ENCODE measurements at places on chromosomes 12 and 14.

- no peak for DNase-seq
These were observed 198.9 kb upstream of the RGS6 start for GRCh38 chr14:71733210-71733883.

- no peak for DNase-seq
These were observed 460 bp upstream of the SYNE2 start for GRCh38 chr14:63852271-63852816.

- no peak for DNase-seq
These were observed 234.8 kb downstream of the DUSP6 start for GRCh38 chr12:89117448-89118034.

- peak; percentile 79 for DNase-seq
These were observed 201.9 kb downstream of the DAD1 start for GRCh38 chr14:22386924-22387775.

GRCh38 chr14:39875028-39875427, 442.8 kb upstream of the FBXO33 start:
- no peak for DNase-seq

DNA sequence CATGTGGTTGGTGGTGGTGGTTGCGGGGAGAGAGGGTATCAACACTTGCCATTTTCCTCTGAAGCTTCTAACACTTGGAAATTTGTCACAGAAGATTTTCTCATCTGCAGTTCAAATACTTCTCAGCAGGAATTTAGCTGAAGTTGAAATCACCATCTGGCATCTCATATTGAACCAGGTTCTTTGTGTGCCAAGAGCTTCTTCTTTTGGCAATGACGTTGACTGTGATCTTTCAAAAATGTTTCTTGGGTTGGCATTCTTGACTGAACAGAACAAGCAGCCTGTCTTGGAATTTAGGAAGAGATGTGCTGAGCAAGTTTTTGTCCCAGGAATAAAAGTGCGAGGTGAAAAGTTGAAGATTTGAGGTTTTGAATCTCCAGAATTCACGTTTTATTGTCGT, 8.7 kb upstream of the NIN start:
- DNase-seq: no peak

GRCh38 chr12:113456199-113456598, 15.5 kb downstream of the LHX5 start:
- DNase-seq: no peak

GRCh38 chr12:86774841-86775388, 518.7 kb upstream of the MGAT4C start:
- DNase-seq: no peak

GRCh38 chr12:108530161-108530560, 15.1 kb downstream of the FICD start:
- DNase-seq: no peak

DNA sequence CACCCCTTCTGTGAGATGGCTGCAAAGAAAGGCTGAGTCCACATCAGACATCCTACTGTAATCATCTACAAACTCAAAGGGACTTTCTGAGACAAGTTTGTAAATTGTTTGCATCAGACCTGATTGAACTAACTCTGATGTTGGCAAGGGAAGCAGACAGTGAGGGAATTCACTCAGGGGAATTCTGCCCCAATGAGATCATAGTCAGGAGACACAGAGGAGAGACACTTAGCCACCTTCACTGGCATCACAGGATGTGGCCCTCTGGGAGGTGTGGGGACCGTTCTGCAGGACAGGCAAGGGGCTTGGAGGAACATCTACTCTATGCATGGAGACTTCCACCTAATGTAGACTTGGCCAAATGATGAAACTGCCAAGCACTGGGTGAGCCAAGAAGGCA, 70.7 kb upstream of the DDX11 start:
- DNase-seq: no peak

DNA sequence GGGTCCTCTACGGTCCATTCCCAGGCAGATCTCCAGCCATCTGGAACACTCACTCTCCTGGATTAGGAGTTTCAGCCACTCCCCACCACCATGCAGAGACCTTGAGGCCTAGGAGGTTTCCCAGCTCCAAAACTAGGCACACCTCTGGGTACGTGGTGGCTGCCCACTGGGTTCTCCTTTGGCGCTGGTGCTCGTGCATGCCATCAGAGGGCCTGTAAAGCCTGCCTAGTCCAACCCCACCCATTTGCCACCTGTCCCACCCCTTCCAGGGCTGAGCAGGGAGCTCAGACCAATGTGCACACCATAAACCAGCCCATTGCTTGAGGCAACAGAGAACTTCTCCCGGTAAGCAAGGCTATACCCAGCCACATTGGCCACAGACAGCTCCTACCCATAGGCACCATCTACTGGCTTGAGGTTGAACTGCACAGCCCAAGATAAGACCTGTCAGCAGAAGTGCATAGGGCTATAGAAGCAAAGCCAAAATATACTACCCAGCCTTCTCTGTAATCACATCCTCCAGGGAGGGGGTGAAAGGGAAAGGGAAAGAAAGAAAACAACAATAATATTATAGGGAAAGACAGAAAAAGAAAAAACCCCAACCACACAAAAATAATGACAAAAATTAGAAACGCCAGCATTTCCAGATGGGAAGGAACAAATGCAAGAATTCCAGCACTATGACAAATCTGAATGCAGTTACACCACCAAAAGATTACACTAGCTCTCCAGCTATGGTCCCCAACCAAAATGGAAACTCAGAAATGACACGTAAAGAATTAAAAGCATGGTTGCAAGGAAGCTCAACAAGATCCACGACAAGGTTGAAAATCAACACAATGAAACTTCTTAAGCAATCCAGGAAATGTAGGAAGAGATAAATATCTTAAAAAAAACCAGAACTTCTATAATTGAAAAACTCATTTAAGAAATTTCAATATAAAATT, 111.9 kb upstream of the CCDC175 start:
- peak; percentile 18 for DNase-seq

GRCh38 chr14:52348279-52348678, 34.2 kb downstream of the PTGER2 start:
- DNase-seq: no peak

DNA sequence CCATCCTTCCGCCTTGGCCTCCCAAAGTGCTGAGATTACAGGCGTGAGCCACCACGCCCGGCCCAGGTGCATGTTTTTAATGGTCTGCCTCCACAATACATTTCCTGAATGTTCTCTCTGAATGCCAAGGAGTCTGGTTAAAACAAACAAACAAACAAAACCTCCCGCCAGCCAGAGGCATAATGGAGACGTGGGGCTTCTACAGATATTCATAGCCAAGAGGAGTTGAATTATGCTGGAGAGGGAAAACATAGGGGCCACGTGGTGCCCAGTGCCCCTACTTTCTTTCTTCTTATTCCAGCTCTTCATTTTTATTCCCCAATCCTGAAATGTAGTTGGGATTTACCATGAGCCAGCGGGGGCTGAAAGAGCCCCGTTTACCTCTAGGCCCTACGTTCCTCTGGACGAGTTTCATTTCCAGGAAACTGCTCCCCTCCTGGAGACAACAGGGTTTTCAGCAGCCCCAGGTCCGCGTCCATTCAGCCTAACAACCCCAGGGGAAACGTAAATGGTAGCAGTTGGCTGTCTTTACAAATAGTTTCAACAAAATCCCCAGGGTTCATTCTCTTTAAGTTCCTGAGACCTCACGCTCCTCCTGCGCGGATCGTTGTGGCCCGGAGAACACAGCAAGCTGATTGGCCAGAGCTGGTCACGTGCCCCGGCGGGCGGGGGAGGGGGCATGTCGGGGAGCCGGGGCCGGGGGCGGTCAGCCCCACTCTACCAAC, 108.5 kb upstream of the ESRRB start:
- peak; percentile 49 for DNase-seq

DNA sequence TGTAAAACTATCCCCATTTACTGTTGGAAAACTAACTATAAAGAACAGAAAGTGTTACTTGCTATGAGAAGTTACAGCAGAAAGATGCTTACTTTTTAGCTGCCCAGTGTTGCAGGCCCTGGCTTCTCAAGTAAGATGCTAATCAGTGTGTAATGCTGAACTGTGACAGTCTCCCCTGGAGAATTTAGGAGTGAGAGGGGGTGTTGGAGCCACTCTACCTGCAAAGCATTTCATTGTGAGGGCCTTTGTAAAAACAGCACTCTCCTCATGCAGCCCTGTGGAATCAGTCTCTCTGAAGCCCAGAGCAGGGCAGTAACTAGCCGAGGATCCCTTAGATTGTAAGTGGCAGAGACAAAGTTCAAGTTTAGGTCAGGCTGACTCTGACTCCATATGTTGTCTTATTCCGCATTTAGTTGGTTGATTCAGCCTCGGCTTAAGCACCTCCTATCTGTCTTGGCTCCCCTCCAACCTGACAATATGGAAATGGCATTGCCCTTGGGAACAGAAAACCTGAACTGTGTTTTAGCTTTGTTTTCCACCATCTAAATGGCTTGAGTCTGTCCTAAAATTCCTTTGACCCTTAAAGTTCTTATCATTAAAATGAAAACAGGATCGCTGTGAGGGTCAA, 141.3 kb downstream of the PRKCH start:
- no peak for DNase-seq

GRCh38 chr12:93361151-93361919, 16.4 kb upstream of the NUDT4 start:
- DNase-seq: no peak

DNA sequence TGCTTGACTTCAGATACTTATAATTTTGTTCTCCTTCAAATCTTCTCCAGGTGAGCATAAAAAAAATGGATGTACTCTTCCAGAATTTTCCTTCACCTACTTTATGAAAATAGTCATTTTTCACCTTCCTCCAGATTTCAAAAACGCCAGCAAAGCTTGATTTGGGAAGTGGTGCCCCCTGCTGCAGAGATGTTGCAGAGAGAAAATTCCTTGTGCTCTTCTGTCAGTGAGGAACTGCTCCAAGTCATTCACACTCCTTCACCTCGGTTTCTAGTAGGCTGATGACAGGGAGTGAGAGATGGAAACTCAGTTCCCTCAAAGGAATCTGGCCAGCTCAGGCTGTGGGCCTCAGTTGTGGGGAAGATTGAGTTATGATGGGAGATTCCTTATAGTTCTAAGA, 24.2 kb upstream of the RNASE3 start:
- no peak for DNase-seq

GRCh38 chr12:50353869-50354593, 42.4 kb downstream of the FAM186A start:
- no peak for DNase-seq

- no peak for DNase-seq
These were observed 15.6 kb downstream of the AGAP2 start for GRCh38 chr12:57722716-57723629.

GRCh38 chr14:55693904-55694303, 113.9 kb downstream of the KTN1 start:
- no peak for DNase-seq

GRCh38 chr12:99393763-99394162, 253.8 kb upstream of the GARIN6 start:
- no peak for DNase-seq

DNA sequence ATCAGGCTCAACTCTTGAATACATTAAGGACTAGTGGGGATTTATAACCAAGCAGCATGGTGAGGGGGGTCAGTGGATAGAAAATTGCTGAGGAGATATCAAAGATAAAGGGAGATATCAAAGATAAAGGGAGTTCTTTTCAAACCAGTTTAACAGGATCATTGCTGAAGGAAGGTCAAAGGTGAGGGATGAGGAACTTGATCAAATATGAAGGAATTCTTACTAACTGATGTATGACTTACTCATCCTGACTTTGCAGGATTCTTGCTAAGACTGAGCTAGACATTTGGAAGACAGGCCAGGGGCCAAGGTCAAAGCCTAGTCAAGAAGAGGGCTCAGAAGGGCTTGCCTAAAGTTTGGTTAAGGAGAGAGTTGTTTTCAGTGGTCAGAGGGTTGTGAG, 4.8 kb downstream of the ABHD4 start:
- no peak for DNase-seq

- DNase-seq: no peak
These were observed 330.4 kb downstream of the MDGA2 start for GRCh38 chr14:47345016-47345415.

DNA sequence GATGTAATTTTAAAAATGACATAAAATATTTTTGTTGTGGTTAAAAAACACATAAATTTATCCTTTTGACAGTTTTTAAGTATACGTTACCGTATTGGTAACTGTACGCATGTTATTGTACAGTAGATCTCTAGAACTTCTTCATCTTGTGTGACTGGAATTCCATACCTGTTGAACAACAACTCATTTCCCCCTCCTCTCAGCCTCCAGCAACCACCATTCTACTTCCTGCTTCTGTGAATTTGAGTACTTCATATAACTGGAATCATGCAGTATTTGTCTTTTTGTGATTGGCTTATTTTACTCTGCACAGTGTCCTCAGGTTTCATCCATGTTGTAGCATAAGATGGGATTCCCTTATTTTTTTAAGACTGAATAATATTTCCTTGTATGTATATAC, 113.6 kb upstream of the ATF1 start:
- no peak for DNase-seq

DNA sequence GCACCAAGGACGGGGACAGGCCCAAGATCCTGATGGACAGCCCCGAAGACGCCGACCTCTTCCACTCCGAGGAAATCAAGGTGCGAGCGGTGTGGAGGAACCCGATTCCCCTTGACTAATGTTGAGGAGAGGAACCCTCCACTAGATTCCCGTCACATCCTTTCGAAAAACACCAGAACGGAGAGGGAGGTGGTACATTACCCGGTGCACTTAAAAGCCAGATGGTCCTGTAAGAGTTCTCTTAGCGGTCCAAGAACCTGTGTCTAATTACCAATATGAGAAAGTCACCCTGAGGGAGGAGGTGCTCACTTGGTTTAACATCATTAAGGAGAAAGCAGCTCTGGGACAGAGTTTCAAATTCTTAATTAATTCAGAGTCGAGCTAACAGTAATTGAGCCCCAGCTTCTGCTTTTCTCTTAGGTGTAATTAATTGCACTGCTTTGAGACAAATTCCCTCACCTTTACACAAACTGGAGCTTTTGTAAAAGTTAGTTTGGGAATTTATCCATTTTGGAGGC, 450 bp downstream of the PRKAB1 start:
- no peak for DNase-seq

DNA sequence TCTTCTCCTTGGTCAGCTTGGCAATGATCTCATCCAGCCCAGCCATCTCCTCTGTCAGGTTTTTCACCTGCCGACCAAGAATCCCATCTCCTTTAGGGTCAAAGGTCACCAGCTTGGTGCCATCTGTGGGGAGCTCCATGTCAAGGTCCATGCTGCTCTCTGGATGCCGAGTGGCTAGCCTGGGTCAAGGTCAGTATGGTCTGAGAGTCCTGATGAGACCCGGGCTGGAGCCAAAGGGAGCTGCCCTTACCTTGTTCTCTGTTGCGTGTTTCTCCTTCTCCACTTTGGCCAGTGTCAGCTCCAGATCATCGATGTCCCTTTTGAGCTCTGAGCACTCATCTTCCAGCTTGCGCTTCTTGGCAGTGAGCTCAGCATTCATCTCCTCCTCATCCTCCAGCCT, 11.8 kb downstream of the MYH7 start:
- DNase-seq: no peak

GRCh38 chr14:21791749-21792148, 118.1 kb upstream of the OR4E1 start:
- DNase-seq: no peak

- DNase-seq: no peak
These were observed 69.6 kb downstream of the PTPN11 start for GRCh38 chr12:112488257-112488876.

DNA sequence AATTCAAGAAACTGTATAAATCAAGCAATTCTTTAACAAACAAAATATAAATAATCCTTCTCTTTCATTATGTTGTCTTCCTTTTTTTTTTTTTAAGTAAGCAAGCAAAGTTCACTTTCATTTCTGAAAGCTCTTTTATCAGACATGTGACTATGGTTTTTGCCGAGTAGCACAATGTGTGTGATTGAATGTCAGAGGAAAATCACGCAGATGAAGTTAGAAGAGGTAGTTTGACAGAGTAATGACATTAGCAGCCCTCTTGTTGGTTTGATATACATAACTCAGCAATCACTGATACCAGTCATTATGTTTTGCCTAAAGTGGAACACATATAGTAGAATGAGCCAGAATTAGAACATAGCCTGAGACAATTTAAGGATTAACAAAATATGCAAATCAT, 19.0 kb downstream of the ALX1 start:
- no peak for DNase-seq
